ENCODE measurements at places on chromosomes 7 and 10.

- no peak for DNase-seq
These were observed 83.6 kb upstream of the TMEM106B start for GRCh38 chr7:12127455-12127854.

GRCh38 chr10:98676895-98677294 lies 230.2 kb upstream of the HPS1 start:
- no peak for DNase-seq

GRCh38 chr7:70092314-70093204 lies 494.3 kb downstream of the AUTS2 start:
- DNase-seq, result no peak

DNA sequence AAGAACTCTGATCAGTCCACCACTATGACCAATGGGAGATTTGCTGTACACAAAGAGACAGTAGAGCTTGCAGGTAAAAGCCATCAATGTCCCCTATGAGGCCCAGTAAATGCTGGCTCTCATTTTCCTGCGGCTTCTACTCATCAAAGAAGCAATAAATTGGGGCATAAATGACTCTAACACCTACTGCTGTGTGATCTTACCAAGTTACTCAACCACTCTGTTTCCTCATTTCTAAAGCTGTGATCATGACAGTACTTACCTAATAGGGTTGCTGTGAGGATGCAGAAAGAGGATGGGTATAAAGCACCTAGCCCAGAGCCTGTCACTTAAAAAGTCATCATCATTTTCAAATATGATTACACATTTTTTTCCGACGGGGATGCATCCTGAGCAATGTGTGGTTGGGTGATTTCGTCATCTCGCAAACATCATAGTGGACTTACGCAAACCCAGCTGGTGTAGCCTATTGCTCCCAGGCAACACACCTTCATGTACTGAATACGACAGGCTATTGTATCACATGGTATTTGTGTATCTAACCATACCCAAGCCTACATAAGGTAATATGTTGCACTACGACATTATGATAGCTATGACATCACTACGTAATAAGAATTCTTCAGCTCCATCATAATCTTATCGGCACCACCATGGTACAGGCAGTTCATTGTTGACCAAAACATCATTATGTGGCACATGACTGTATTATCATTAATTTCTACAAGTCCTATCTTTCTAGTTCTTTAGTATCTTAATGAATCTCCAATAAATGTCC lies 7.1 kb upstream of the MGMT start:
- no peak for DNase-seq

GRCh38 chr7:8379264-8379663 lies 54.1 kb upstream of the NXPH1 start:
- DNase-seq, result no peak

DNA sequence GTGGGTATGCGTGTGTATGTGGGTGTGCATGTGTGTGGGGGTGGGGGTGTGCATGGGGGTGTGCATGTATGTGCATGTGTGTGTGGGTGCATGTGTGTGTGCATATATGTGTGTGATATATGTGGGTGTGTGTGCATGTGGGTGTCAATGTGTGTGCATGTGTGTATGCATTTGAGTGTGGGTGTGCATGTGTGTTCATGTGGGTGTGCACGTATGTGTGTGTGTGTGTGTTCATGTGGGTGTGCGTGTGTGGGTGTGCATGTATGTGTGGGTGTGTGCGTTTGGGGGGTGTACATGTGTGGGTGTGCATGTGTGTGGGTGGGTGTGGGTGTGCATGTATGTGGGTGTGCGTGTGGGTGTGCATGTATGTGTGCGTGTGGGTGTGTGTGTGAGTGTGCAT lies 42.6 kb downstream of the GTF2IRD1 start:
- no peak for DNase-seq

DNA sequence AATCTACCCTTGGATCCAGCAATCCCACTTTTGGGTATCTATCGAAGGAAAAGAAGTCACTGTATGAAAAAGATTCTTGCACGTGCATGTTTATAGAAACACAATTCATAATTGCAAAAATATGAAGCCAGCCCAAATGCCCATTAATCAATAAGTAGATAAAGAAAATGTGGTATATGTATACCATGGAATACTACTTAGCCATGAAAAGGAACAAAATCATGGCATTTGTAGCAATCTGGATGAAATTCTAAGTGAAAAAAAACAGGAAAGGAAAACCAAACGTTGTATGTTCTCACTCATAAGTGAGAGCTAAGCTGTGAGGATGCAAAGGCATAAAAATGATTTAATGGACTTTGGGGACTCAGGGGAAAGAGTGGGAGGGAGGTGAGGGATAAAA lies 18.2 kb upstream of the CASD1 start:
- DNase-seq, result no peak

DNA sequence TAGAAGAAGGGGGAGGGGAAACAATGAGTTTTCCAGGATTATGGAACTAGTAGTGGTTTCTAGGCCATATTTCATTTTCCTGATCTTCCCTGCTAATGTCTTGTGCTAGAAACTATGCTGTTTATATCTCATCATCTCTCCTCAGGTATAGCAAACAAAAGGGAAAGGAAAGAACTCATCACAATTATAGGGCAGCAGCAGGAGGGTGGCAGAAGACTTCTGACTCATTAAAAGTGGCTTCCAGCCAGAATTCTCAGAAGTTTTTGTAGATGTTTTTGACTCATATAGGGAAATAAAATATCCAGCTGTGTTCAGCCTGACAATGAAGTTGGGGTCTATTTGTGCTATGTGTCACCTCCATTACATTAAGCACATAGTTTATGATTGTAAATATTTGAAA lies 6.5 kb downstream of the AHR start:
- peak; percentile 11 for DNase-seq

- DNase-seq, result no peak
These were observed 20.0 kb upstream of the JAZF1 start for GRCh38 chr7:28200598-28200997.
